ENCODE measurements at places on chromosomes 3 and 15. TPM values are rescaled to one million over a fixed set of nuclear protein-coding genes. Genes with fewer than 3 reads are reported as not detected.

Gene MON1A
- 6.7 TPM for polyA plus RNA-seq

Gene TRANK1
- polyA plus RNA-seq: 1.9 TPM

Gene SCAANT1
- polyA plus RNA-seq: not detected

Gene CCR4
- not detected for polyA plus RNA-seq

Gene TRPM1
- 0.39 TPM for polyA plus RNA-seq

Gene ACTRT3
- 1.5 TPM for polyA plus RNA-seq

Data from Purkinje cell (primary cell).